ENCODE measurements at places on chromosomes 3 and 15. TPM values are rescaled to one million over a fixed set of nuclear protein-coding genes. Genes with fewer than 3 reads are reported as not detected.

Gene SERINC4
- total RNA-seq: 0.30 TPM

Gene CACNA2D3
- total RNA-seq: 8.8 TPM

Gene MOBP
- 0.17 TPM for total RNA-seq

Gene TRH
- total RNA-seq: not detected

Gene GOLGA8Q
- 4.4 TPM for total RNA-seq

Gene WDR49
- total RNA-seq: 2.2 TPM

Gene NPHP3
- total RNA-seq: 10.9 TPM

Gene MGLL
- 71.5 TPM for total RNA-seq

Gene ISLR2
- 6.1 TPM for total RNA-seq

Gene NRROS
- 2.9 TPM for total RNA-seq

Gene FBXW12
- total RNA-seq: not detected

Gene ADAMTS9
- 11.3 TPM for total RNA-seq

Gene NPRL2
- total RNA-seq: 17.3 TPM

- no peak for DNase-seq
Measured at GRCh38 chr3:172201870-172202236, 162.5 kb downstream of the FNDC3B start.

DNA sequence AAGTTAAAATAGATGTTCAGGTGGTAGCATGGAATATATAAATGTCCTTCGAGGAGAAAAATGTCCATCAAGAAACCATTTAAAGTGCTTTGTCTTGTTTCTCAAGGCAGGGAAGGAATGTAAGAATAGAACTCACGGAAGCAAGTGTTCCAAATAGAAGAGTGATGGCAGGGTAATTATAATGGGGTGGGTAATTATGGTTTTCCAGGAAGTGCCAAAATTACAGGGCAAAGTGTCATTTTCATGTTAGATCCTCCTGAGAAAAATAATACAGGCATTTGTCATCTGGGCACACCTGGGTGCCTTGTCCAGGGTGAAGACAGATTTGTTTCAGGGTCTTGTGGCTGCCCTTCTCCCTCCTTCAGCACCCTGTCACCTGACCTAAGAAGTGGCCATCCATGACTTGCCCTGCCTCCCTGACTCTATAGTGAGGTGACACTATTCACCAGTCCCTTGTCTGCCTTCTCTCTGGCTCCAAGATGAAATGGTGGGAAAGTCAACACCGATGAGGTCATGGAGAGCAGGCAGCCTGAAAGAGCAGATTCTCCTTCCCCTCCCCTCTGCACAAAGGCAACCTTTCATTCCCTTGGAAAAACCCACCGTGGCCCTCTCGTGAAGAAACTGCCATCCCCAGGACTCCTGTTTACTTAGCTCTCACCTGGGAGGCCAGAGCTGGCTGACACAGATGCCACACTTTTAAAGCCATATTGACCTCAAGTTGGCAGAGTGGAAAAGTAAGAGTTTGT lies 45.1 kb upstream of the AMOTL2 start:
- no peak for DNase-seq

DNA sequence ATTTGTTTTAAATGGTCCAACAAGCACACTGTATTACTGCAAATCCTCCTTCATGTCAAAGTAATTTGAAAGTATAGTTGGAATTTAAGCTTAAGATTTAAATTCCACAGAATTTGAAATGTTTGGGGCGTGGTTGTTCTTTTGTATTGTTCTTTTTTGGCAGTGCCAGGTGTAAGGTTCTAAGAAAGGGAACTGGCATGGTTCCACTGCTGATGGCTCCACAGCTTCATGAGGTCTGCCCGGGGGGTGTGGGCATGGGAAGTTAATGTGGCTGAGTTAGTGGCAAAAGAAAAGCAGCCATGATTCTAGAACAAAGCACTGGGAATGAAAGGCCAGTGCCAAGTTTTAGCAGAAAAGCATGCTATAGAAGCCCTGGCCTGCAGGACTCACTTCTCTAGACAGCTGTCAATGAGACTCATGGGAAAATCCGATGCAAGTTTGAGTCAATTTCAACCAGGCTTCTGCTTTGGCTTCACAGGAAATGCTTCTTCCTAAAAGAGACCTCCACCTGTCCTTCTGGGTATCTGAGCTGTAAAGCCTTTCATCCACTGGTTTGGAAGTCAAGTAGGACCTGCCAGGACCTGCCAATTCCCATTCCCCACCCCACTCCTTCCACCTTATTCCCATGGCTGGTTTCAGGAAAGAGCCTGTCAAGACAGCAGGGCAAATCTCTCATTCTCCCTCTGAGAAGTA lies 18.9 kb downstream of the CDCP1 start:
- DNase-seq: no peak

GRCh38 chr3:166527325-166527724 lies 690.1 kb upstream of the BCHE start:
- no peak for DNase-seq

GRCh38 chr3:161395115-161396012 lies 24.0 kb upstream of the SPTSSB start:
- no peak for DNase-seq

DNA sequence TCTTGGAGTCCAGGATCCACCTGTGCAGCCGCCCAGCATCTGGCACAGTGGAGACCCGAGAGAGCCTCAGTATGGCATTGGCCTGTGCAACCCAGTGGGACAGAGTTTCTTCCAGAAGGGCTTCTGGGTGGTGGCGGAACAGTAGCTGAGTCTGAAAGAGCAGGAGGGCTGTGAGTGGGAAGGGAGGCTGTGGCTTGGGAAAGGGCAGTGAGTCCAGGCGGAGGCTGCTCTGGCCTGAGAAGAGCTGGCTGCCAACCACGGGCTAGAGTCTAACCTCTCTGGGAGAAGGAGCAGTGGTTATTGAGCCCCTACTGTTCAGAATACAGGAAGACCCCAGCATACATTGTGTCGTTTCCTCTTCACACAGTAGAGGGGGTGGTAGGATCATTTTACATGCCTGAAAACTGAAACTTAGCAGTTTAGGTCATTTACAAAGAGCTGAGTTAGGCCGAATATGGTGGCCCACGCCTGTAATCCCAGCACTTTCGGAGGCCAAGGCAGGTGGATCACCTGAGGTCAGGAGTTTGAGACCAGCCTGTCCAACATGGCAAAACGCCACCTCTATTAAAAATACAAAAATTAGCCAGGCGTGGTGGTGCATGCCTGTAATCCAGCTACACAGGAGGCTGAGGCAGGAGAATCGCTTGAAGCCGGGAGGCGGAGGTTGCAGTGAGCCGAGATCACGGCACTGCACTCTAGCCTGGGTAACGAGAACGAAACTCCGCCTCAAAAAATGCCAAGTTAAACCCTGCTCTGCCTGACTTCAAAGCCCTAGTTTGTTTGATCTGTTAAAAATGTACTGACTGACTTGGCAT lies 3.2 kb downstream of the AEN start:
- no peak for DNase-seq

DNA sequence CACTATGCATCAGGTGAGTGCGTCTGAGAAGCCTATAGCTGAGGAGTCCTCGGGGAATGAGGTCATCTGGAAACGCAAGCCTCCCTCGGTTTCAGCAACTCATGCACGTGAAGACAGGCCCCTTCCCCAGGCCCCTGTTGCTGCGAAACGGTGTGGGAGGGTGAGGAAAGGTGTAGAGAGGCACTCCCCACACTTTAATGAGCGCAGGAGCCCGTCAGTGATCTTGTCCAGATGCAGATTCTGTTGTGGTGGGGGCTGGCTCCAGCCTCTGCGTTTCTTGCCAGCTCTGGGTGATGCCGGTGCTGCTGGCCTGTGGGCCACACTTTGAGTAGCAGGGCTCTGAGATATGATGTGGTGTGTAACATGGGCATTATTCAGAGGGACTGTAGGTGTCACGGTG lies 38.6 kb upstream of the LACTB start:
- peak; percentile 63 for DNase-seq

DNA sequence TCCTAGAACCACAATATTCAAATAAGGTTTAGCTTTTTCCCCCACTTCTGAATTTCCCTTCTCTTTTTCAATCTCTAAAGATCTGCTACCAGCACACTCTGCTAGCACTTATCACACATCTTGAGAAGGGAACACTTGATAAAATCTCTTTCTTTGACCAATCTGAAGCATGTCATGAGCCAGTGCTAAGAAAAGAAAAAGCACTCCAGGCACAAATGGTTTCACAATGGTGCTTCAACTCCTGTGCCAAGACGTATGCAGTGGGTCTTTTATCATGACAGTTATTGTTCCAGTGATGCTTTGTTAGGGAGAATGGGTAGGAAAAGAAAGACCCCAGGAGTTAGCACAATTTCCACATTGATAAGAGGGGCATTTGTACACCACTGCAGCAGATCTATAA lies 248.4 kb downstream of the ZNF385D start:
- DNase-seq: no peak

- no peak for DNase-seq
Measured at GRCh38 chr3:119619094-119619493, 21.4 kb downstream of the PLA1A start.

DNA sequence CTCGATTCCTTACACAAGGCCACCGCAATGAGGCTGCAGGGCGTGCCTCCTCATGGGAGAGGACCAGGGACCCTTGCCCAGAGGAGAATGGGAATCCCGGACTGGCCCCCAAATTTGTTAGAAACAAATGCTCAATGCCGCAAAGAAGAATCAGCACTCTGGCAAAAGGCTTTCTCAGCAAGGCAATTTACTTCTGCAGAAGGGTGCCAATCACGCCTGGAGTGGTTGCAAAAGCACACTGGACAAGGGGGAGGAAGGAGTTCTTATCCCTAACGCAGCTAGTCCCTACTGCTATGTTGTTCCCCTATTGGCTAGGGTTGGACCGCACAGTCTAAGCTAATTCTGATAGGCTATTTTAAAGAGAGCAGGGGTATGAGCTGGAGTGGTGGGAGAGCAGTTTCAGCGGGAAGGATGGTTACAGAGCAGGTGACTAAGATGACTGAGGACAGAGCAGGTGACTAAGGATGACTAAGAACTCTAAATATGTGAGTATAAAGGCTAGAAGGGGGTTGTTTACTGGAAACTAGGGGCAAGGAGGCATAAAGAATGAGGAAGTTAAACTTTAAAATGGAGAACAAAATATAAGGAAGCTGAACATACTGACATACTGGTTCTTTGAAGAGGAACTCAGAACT lies 48.5 kb downstream of the KATNBL1 start:
- no peak for DNase-seq

GRCh38 chr3:28042707-28043106 lies 198.7 kb upstream of the CMC1 start:
- no peak for DNase-seq

DNA sequence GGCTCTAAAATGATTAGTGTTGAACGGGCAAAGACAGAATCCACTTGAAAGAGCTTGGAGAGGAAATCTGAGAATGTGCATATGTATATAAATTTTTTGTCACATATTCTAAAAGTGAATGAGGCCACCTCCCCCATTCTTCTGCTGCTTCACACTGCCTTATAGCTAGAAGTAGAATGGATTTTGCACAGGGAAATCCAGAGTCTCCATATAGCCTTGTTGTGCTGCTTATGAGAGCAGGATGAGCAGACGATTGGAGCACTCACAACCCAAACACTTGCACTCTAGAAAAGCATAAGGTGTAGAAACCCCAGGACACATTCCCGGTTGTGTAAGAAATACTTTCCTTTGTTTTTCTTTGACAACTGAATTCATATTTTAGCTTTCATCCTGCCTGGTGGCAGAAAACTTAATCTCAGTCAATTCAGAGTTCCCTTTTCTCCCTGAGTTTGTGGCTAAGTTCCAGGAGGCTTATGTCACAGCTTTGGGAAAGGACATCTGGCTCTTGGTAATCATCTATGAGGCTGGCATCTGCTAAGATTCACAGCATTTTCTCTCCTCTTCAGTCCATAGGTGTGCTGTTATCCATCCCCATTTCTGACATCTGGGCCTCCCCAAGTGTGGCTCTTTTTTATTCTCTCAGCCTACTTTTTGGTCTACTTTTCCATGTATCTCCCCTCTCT lies 188.4 kb upstream of the PFN2 start:
- no peak for DNase-seq

- DNase-seq: no peak
Measured at GRCh38 chr3:86410587-86410986, 580.4 kb downstream of the VGLL3 start.

DNA sequence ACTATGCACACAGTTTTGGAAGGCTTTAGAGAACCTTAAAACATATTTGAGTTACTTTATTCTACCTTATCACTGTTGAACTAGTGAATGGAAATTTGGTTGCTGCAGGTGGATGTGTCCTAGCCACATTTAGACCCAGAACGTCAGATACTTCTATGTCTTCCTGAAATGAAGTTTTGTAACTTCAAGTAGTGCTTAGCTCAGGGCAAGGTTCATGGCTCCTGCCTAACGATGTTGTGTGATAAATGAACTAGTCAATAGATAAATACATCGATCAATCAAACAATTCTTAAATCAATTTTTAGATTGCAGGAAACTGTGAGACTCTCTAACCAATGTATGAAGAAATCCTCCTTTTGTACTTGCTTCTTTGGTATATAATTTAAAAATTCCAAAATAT lies 37.2 kb upstream of the TM4SF4 start:
- no peak for DNase-seq

GRCh38 chr3:55538158-55538557 lies 51.1 kb upstream of the WNT5A start:
- no peak for DNase-seq

DNA sequence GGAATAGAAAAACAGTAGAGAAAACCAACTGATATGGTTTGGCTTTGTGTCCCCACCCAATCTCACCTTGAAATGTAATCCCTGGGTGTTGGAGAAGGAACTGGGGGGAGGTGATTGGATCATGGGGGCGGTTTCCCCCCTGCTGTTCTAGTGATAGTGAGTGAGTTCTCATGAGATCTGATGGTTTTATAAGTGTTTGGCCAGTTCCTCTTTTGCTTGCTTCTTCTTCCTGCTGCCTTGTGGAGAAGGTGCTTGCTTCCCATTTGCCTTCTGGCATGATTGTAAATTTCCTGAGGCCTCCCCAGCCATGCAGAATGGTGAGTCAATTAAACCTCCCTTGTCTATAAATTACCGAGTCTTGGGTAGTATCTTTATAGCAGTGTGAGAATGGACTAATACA lies 48.4 kb downstream of the EOMES start:
- no peak for DNase-seq

GRCh38 chr3:82128271-82128670 lies 366.8 kb upstream of the GBE1 start:
- DNase-seq: no peak

DNA sequence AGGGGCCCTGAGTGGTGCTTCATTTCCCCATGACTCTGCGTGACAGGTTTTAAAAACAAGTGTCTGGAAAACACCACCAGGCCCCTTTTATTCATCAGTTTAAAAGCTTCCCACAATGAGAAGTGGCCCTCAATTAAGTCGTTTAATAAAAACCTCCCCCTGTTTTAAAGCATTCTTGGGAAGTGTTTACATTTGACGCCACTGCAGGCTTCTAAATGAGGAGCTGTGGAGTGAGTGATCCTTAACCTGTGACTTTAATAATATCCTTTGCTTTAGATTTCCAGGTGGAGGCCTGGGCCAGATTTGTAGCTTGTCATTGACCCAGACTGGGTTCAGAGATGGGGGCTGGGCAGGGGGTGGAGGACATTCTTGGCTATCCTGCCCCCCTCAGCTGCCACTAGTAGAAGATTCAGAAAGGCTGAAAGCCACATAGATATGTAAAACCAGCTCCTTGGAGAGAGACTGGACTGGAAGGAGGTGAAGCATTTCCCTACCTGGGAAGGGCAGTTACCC lies 11.3 kb downstream of the CGNL1 start:
- DNase-seq: no peak
